ENCODE measurements at places on chromosomes 6 and 20. TPM values are rescaled to one million over a fixed set of nuclear protein-coding genes. Genes with fewer than 3 reads are reported as not detected.

DNA sequence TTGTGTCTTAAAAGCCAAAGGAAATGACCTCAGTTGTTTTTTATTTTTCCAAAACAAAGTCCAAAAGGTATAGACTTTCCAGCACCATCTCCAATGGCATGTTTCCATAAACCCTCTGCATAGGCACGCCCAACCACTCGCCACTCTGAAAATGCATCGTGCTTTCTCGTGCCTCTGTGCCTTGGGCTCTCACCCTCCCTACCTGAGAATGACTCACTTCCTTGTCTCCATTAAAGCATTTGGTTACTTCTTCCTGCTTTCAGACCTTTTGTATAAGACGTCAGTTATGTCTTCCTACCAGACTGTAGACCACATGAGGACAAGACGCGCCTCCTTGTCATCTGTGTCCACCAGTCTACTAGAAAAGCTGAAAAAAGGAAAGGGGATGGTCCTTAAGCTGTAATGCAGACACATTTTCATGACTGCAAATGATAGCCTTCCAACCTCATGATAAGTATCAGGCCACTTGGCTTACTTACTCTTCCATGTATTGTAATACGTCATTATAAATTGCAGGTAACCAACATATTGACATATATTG lies 61.2 kb upstream of the CDYL start:
- H3K4me1 ChIP-seq = no peaks in the 10 kb centered on the region
- no peaks in the 10 kb centered on the region for H3K27me3 ChIP-seq
- no peak overlapping the region for H3K4me3 ChIP-seq
- no peaks in the 10 kb centered on the region for H3K36me3 ChIP-seq
- no peak for DNase-seq
- no peak overlapping the region for H3K27ac ChIP-seq

DNA sequence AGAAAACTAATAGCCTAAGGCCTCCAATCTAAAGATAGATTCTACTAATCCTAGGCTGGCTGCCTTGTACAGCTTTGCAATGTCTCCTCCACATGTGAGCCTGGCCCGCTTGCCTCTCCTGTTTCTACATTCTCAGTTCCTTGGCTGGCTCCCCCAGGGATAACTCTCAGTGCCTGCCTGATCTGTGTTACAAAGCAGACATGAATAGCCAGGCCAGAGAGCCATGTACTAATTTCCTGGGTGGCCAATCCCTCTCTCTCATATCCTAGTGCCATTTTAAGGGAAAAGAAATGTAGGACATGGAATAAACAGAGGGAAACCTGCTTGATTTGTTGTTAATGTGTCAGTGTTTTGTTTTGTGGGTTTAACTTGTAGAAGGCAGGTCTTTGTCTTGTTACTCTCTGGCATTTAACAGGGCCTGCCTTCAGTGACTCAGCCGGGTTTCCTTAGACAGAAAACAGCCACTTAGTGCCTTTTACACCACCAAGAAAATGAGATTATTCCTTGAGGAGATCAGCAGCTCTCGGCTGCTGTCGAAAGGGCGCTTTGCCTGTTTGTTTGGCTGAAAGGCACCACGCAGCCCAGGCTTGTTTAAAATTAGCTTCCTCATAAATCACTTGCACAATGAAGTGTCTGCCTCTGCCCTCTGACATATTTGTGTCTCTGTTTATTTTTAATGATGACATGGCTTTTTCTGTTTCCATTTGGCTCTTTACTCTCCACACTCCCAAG lies 702.7 kb downstream of the MAFB start:
- peaks cover 9% of the 10 kb centered on the region for H3K4me1 ChIP-seq
- DNase-seq = no peak
- H3K36me3 ChIP-seq = no peaks in the 10 kb centered on the region

- peak overlapping the region; percentile 48 for H3K27ac ChIP-seq
- H3K4me3 ChIP-seq = peak overlapping the region; percentile 82
- H3K4me1 ChIP-seq = peaks cover 16% of the 10 kb centered on the region
- no peaks in the 10 kb centered on the region for H3K36me3 ChIP-seq
- H3K27me3 ChIP-seq = no peaks in the 10 kb centered on the region
Measured at GRCh38 chr6:71289039-71289801, 609 bp downstream of the OGFRL1 start.

DNA sequence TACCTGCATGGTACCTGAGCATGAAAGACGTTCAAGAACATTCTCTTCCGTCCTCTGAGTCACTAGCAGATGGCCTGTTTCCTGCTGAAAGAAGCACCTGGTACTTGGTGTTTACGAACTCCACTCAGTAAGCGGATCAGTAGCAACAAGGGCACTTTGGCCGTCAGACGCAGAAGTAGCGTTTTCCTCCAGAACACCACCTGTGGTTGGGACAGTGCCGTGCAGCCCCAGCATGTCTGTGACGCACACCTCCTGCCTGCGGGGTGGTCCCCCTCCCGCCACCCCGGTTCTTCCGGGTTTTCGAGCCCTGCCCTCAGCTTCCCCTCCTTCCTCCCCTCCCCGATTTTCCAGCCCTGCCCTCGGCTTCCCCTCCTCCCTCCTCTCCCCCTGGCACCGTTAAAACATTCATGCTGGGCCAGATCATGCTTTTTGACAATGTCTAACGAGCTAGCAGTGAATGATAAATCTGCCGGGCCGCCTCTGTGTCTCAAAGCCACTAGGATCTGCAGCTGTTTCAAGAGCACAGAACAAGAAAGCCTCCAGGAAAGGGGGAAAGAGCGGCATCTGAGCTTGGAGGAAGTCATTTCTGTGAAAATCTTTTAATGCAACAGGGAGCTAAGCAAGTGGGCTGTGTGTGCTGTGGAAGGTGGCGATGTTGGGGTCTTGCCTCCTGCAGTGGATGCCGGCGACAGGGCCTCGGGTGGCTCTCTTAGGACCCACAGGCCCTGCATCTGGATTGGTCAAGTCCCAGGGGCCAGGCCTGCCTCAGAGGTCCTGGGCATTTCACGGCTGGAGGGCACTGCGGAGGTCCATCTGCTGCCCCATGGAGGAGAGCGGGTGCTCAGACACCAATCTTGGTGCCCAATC lies 207.9 kb downstream of the ERMARD start:
- peak; percentile 73 for DNase-seq
- no peaks in the 10 kb centered on the region for H3K27me3 ChIP-seq
- no peak overlapping the region for H3K4me3 ChIP-seq
- H3K27ac ChIP-seq = no peak overlapping the region

- H3K27ac ChIP-seq = no peak overlapping the region
- H3K27me3 ChIP-seq = no peaks in the 10 kb centered on the region
- no peaks in the 10 kb centered on the region for H3K36me3 ChIP-seq
- H3K4me3 ChIP-seq = no peak overlapping the region
Measured at GRCh38 chr6:40524797-40525585, 62.2 kb downstream of the LRFN2 start.

GRCh38 chr20:53708129-53708968 lies 114.7 kb upstream of the ZNF217 start:
- no peaks in the 10 kb centered on the region for H3K36me3 ChIP-seq
- DNase-seq = peak; percentile 72
- peaks cover 30% of the 10 kb centered on the region for H3K4me1 ChIP-seq
- peak overlapping the region; percentile 41 for H3K4me3 ChIP-seq
- H3K27ac ChIP-seq = peak overlapping the region; percentile 90

- H3K27ac ChIP-seq = no peak overlapping the region
- no peaks in the 10 kb centered on the region for H3K27me3 ChIP-seq
- DNase-seq = peak; percentile 78
- no peak overlapping the region for H3K4me3 ChIP-seq
- no peaks in the 10 kb centered on the region for H3K4me1 ChIP-seq
Measured at GRCh38 chr20:17619351-17620093, 49.6 kb downstream of the DSTN start.

GRCh38 chr20:22810626-22811569 lies 224.2 kb upstream of the SSTR4 start:
- no peaks in the 10 kb centered on the region for H3K4me1 ChIP-seq
- H3K4me3 ChIP-seq = no peak overlapping the region
- no peaks in the 10 kb centered on the region for H3K27me3 ChIP-seq
- no peak overlapping the region for H3K27ac ChIP-seq

GRCh38 chr20:56223352-56223751 lies 25.2 kb upstream of the MC3R start:
- H3K4me1 ChIP-seq = no peaks in the 10 kb centered on the region
- no peak for DNase-seq
- no peaks in the 10 kb centered on the region for H3K27me3 ChIP-seq
- H3K27ac ChIP-seq = no peak overlapping the region

DNA sequence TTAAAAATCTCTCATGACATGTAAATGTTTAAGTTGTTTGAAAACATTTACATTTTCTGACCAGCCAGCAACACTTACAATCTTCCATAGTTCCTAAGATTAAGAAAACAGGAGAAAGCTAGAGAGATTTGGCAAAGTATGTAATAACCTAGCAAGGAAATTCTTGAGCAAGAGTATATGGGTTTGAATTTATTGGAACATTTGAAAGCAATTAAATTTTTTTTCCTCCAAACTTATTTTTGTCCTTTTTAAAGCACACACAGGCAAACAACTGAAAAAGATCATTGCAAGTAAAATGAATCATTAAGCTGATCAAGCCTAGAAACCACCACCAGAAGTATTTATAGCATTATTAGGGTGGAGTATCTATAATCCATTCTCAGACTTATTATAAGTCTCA lies 20.1 kb upstream of the ZNF217 start:
- H3K27me3 ChIP-seq = no peaks in the 10 kb centered on the region
- H3K4me1 ChIP-seq = peaks cover 22% of the 10 kb centered on the region
- peak overlapping the region; percentile 11 for H3K27ac ChIP-seq
- H3K36me3 ChIP-seq = no peaks in the 10 kb centered on the region

Gene NKX2-2
- not detected for total RNA-seq

Gene DACT2
- total RNA-seq = not detected

Gene MCCD1
- total RNA-seq = not detected

Gene TMC2
- not detected for total RNA-seq
